ENCODE measurements at places on chromosomes 7 and 10.

DNA sequence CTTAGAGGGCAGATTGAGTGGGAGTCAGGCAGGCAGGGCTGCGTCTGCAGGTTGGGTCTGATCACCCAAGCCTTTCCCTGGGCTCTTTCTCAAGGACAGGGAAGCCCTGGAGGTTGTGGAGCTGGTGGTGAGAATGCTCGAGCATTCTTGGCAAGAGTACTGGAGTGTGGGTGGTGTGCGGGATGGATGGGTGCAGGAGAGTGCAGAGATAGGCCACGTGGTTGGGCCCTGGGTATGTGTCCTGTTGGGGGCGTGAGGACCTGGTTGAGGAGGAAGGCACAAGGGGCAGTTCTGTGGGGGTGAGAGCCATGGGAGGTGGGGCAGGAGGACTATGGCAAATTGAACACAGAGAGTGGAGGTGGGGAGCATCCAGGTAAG lies 135.9 kb downstream of the PTPN20 start:
- no peak for DNase-seq

DNA sequence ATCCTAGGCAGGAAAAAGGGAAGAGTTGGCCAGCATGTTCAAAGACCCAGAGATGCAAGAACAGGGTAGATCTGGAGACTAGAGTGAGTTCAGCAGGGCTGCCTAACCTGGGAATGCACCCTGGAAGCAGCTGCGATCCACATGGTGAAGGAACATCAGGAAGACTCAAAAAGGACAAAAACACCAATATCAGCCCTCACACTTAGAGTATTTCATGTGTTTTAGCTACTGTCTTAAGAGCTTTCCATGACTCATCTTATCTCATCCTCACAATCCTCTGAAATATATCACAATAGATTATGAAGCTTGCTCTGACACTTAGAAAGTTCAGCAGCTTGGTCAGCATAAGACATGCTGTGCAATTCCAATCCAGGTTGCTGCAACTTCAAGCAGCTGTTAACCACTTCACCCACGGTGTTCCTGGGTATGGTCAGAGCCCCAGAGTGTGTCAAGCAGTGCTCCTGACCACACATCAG lies 380.9 kb downstream of the PARD3 start:
- no peak for DNase-seq

- DNase-seq = no peak
These were observed 22.2 kb upstream of the MCM10 start for GRCh38 chr10:13139150-13139549.

DNA sequence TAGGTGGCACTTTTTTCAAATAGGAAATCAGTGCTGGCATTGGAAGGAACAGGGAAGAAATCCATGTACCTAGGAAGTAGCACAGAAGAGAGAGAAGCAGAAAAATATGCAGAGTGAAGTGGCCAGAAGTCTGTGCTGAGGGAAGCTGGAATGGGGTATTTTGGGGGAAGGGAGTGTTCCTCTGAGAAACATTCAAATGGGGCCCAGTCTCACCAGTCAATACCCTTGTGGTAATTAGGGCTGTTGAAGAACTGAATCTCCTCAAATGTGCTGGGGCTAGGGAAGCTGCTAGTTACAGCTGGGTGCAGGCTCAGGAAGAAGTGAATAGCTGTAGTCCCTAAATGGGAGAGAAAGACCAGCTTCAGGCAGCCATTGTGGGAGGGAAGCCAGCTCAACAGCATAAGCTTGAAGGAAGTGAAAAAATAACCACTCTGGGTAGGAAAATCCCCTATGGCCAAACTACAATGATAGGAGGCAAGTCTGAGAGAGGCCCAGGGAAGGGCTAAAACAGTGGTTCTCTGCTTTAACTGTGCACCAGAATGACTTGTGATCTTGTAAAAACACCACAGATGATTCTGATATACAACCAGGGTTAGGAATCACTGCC lies 7.6 kb downstream of the NDST2 start:
- no peak for DNase-seq

DNA sequence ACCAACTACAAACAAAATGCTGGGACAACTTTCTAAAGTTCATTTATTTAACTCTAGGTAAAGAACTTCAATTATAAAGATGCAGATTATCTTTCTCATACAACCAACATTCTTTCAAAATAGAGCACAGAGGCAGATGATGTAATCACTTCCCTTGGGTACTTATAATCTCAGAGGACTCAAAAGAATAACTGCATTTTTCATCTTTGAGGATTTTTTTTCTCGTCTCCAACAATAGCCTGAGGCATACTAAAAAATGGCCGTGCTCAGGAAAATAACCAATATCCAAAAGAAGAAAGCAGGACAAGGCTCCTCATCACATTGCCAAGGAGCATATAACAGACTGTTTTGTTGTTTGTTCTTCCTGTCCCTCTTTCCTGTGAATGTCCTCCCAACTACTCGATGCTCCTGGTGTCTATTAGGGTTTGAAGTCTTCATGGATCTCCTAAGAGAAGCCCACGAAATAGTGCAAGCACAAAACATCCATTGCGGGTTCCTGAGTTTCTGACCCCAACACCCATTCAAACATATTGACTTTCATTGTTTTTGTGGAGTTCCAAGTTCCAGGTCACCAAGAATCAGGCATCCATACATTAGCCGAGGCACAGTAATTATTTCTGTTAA lies 182.9 kb downstream of the SORCS1 start:
- no peak for DNase-seq

DNA sequence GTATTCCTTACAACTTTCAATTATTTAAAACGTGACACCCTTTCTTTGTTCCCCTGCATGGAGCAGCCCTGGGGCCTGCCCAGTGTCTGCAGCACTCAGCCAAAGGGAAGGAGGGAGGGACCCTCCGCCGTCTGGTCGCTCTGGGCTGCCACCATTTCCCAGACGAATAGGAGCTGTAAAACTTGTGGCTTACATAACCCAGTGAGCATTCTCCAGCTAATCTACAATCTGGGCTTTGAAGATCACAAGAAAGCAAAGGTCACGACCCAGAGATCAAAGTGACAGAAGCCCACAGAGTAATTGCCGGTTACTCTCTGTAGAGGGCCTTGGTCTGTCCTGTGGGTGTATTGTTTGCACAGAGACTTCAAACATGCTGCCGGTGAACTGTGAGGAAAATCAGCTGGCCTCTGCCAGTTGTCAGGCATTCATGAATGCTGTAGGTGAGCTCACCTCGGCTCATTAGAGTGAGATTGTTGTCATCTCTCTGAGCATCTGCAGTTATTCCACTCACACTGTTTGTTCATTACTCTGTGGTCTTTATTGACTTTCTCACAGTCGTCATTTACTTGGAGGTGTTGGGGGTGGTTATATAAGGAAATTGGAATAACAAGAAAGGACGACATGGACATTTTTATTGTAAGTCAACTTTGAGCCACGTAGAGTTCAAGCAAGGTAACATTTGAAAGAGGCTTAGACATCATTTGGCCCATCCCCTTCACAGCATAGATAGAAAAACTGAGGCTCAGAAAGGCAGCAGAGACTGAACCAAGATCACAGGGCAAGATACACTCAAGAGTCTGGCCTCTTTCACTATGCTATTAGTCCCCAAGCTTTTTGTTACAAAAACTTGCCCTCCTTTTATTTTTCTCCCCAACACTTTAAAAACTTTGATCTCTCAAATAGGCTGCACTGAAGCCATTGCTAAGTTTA lies 619.8 kb downstream of the LRMDA start:
- DNase-seq = no peak

DNA sequence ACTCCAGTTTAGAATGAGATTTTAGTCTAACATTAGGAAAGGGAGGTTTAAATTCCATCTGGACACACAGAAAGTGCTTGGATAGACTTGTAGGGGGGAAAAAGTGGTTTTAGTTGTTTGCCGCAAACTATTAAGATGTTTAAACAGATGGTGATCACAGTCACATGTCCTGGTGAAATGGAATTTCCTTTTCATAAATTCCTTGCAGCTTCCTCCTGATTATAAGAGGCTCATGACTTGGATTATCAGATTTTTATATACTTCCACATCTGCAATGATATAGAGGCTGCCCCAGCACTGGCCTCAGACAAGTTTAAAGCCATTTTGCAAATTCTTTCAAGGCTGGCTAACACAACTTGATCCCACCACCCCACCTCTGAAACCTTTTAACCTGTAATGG lies 106.4 kb upstream of the ARMC3 start:
- no peak for DNase-seq

DNA sequence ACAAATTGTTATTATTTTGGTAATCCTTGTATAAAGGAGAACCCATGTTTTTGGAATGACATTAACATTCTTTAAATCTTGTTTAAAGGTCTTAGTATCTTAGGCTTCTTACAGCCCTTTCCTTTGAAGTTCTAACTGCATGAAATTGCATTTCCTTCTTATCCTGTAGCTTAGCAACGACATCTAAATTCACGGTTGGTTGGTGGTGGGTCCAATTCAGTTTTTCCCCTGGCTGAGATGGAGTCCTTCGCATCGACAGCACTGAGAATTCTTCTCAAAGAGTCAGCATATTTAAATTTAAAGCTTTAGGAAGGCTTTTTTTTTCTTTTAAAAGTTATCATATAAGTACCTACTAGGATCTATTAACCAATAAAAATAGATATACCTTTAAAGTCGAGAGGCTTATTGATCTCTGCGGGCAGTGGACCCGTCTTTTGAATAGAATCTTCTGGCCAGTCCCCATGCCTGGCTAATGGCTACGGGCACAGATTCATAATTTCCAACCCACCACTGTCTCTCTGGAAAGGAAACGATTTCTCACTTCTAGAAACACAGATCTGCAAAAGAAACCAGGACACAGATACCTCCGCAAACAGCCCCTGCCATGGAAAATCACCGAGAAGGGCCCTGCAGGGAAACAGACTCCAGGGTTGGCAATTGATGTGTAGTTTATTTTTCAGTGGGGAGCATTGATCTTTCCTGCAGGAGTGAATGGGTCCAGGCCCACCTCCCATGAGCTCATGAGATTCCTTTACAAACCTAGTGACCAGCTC lies 63.4 kb downstream of the RAMP3 start:
- DNase-seq = no peak
